ENCODE measurements at places on chromosomes 13 and 19. TPM values are rescaled to one million over a fixed set of nuclear protein-coding genes. Genes with fewer than 3 reads are reported as not detected.

DNA sequence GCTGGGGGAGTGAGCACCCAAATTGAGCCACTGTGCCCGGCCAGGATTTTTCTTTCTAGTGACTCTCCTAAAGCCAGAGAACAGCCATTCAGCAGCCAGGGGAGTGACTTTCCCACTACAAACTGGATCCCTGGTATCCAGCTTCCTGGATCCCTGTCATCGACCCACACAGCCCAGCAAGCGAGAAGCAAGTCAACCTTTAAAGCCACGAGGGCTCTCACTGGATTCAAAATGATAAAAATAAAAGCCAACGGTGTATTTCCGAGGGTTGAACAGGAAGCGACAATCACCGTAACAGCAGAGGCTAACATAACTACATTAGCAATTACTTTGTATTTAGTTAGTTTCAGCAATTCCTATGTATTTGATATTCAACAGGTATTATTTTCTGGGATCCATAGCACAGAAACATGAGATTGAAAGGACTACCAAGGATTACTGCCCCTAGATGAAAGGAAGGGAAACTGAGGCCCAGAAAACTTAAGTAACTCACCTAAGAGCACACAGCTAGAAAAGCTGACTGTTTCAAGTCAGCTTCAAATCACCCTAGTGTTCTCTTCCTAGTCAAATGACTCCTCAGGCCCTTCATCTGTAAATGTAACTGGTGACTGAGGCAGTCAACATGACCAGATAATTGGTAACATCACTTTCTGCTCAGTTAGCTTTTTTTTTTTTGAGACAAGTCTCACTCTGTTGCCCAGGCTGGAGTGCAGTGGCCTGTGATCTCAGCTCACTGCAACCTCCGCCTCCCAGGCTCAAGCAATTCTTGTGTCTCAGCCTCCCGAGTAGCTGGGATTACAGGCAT lies 2.7 kb downstream of the RFX1 start:
- no peak for DNase-seq

- DNase-seq, result no peak
Measured at GRCh38 chr13:96002322-96003131, 50.7 kb downstream of the UGGT2 start.

GRCh38 chr13:38301236-38301635 lies 48.4 kb upstream of the UFM1 start:
- no peak for DNase-seq

DNA sequence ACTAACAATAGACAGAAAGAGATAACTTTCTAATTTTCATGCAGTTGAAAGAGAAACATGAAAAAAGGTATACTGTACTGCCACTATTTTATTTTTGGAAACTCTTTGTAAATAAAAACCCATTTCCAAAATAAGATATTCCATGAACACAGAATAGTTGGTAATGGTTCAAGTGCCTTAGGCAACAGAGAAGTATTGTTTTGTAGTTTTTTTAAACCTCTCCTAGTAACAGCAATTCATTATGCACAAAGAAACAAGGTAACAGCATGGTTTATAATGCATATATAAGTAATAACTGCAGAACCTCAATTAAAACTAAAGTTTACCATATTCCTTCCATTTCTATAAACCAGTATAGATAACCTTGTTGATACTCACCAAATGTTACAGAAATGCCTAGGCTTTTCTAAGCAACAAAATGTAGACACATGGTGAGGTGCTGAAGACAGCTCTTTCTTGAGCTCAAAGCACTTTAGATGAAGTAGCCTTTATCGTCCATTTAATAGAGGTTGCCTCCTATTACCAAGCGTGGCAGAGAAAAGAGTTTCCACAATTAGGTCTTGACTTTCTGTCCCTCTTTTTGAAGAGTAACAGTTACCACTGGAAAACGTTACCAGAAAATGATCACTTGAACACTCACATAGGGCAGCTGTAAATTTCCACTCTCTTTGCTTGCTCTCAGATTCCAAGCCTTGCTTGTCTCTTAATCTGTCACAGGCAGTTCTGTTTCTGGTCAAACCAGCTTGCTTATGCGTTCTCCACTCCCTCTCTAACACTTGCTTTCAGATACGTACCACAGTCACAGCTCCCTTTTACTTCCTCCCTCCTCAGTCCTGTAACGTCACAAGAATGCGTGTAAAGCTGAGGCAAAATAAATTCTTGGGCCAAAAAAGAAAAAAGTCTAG lies 42.9 kb downstream of the CAB39L start:
- no peak for DNase-seq

DNA sequence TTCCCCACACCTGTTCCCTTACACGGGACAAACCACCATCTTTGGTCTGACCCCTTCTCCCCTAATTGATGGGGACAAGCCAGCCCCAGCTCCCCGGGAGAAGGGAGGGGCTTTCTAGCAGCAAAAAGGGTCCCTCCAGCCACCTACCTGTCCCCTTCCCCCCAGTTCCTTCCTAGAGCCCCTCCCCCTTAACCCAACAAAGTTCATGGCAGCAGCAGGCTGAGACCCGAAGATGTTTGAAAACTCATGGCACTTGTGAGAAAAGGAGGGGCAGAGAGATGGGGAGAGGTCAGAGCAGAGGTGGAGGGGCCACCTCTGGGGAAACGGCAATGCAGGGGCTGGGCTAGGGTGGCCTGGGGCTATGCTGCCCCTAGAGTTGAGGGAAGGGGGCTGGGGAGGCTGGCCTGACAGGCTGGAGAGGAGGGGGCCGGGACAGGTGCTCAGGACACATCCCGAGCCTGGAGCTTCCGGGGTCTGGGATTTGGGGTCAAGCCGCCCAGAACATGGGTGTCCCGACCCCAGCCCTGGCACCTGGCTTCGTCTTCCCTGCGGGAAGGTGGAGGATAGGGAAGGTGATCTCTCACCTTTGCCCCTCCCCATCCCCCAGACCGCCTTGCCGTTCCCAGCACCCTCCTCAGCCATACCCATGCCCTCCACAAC lies 12.5 kb upstream of the ASF1B start:
- DNase-seq, result no peak

GRCh38 chr13:28657784-28658538 lies 969 bp upstream of the POMP start:
- no peak for DNase-seq

DNA sequence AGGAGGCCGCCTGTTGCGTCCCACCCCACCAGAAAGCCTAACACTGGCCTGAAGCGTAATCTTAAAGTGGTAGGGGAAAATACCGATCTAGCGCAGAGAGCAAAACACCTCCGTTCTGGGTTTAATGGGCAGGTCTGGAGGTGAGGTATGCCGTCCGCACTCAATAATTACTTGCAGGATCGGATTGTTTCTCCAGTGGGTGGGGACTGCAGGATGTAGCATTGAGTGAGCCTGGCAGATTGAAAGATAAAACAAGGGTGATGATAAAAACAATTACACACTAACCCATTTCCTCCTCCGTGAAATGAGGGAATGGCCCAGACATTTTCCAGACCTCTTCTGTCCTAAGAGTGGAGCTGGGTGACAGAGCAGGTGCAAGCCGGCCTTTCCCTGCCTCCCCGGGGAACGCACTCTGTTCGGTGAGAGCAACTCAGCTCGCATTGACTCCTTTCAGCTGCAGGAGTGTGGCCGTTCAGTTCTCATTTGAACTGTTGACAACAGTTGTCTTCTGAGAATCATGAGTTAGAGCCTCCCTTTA lies 110.2 kb upstream of the DOCK9 start:
- peak; percentile 14 for DNase-seq

- no peak for DNase-seq
Measured at GRCh38 chr19:5086725-5087439, 118.0 kb downstream of the KDM4B start.

- DNase-seq, result no peak
Measured at GRCh38 chr13:76974618-76974975, 17.3 kb upstream of the CLN5 start.

- DNase-seq, result peak; percentile 61
Measured at GRCh38 chr19:45952686-45953505, 20.8 kb downstream of the NOVA2 start.

DNA sequence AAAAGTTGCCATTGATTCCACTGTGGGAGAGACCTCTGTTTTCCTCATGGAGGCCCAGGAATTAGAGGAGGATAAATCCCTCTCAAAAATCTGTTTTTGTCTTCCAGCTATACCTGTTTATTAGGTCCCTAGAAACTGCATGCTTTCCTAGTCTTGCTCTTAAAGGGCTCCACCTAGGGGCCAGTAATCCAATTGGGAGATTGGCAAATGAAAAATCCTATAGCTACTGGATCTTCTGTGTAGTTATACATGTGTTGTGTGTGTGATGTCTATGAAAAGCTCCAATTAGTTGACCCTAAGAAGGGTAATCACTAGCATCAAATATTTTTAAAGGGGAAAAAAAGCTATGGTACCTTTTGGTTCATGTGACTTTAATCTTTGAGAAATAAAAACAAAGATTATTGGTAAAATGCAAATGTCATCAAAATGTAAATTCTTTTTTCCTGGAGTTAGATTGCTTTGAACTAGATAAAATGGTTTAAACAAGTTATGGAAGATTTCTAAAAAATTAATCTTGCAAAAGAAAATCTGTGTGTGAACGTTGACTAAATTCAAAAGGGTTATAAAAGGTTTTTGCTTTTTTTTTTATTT lies 63.4 kb upstream of the C1QTNF9B start:
- DNase-seq, result no peak

DNA sequence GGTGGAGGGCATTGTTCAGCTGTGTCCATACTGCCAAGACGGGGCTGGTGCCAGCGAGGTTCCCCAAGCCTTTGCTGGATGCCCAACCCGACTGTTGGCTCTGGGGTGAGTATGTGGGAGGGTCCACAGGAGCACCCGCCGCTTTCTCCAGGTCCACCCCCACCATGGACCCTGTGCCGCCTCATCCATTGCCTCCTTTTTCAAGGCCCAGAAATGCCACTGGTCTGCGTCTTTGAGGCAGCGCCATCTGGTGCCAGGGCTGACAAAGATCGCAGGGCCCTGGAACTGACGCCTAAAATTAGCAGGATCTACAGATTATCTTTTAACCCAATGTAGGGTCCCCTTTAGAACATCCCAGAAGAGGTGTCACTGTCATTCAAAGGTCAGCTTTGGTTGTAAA lies 34.6 kb downstream of the NFIX start:
- DNase-seq, result no peak

DNA sequence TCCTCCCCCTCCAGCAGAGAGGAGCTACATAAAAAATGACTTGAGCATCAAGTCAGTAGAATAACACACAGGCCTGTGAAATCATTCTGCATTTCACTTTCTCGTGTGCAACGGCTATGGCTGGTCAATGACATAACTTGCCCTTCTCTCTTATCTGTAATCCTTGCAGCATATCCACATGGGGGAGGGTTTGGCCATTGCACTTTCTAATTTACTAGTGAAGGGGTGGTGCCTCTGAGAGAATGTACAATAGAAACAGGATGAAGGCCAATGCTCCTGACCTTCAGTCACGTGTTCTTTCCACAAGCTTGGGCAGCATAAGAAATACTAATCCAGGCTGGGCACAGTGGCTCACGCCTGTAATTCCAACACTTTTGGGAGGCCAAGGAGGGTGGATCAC lies 641.0 kb upstream of the ARGLU1 start:
- DNase-seq, result no peak

DNA sequence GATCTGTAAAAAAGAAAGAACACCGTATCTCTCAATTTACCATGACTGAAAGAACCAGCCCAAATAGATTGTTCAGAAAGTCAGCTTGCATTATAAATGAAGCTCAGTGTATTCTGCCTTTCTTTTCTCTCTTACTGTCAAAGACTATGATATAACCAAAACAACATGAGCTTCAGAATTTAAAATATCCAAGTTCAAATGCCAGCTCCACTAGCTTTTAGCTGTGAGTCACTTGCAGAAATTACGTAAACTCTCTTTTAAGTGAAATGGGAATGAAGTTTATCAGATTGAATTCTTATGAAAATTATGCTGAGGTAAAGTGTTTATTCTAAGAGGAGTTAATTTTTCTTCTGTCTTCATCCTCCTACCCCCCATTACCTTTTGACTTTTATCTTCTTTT lies 20.0 kb upstream of the POSTN start:
- no peak for DNase-seq

- peak; percentile 19 for DNase-seq
Measured at GRCh38 chr13:52348983-52349780, 56.8 kb downstream of the THSD1 start.

- DNase-seq, result no peak
Measured at GRCh38 chr13:95341441-95341840, 40.2 kb upstream of the ABCC4 start.

DNA sequence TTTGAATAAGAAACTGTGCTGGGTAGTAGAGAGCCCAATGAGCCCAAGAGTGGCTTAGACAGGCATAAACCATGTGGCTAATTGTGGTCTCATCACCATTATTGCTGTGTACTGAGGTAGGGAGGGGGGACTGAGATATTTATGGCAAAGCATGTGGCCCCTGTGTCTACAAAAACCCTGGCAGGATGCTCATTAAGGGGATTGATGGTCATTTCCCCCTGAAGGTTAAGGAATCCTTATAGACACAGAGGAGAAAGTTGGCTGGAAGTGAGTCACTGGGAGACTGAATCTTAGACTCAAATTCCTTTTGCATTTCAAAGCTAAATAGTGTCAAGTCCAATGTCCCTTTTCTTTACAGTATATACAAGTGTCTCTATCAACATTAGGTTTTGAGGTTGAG lies 9.8 kb upstream of the DACT3 start:
- DNase-seq, result no peak

DNA sequence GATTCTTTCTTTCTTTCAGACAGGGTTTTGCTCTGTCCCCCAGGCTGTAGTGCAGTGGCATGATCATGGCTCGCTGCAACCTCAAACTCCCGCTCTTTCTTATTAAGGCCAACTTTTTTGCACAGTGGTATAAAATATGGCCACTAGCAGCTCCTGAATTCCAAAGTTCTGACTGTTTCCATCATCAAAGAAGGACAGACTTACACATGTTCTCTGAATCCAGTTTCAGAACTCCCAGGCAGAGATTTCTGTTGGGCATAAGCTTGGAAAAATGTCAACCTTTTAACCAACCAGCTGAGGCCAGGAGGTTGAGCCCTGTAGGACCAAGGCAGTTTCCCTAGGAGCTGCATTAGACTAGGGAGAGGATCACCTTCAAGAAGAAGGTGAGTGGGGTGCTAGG lies 184.1 kb downstream of the HS6ST3 start:
- DNase-seq, result no peak

- no peak for DNase-seq
Measured at GRCh38 chr13:19567820-19568534, 6.6 kb upstream of the TPTE2 start.

- no peak for DNase-seq
Measured at GRCh38 chr19:34713262-34713637, 20.8 kb upstream of the ZNF181 start.

DNA sequence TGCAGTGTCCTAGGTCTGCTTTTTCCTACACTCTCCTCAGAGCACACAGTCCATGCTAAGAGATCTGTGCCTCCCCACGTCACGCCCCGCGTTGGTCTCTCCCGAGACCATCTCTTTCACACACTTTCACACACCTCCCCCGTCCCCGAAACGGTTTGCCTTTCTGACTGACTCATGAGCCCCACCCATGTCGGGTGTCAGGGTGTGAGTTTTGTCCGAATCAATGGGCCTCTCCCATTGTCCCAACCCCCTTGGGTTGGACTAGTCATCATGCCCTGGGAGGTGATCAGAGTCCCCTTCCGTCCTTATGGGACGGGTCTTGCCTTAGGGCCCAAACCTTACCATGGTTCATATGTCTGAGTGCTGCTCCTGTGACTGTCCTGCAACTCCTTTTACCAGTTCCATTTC lies 214.0 kb upstream of the HTR2A start:
- DNase-seq, result no peak

RXFP2 gene
- not detected for total RNA-seq

ZNF548 gene
- total RNA-seq, result 18.5 TPM

BORA gene
- 18.0 TPM for total RNA-seq

RUBCNL gene
- total RNA-seq, result 1.9 TPM

ZNF560 gene
- total RNA-seq, result 0.60 TPM

ZBTB45 gene
- total RNA-seq, result 11.1 TPM

SPTBN4 gene
- 2.9 TPM for total RNA-seq

FAM124A gene
- total RNA-seq, result 0.30 TPM

PCSK4 gene
- 1.5 TPM for total RNA-seq

ZNF227 gene
- 24.2 TPM for total RNA-seq

FCHO1 gene
- total RNA-seq, result 38.7 TPM

Data from activated naive CD8-positive, alpha-beta T cell treated with anti-CD3 and anti-CD28 coated beads for 36 hours (primary cell).